ENCODE measurements at places on chromosomes 5 and 9.

DNA sequence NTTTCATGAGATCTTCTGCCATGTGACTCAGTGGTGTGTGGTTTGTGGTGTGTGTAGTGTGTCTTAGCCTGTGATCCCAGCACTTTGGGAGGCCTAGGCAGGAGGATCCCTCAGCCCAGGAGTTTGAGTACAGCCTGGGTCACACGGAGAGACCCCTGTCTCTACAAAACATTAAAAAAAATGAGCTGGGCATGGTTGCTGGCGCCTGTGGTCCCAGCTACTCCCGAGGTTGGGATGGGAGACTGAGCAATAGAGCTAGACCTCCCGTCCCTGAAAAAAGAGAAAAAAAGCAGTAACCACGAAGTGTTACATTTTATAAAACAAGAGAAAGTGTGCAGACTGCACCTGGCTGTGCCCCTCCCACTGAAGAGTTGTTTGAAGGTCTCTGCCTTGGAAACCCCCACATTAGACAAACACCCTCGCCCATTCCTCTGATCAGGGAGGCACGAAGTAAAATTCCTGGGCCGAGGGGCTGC lies 21.2 kb upstream of the RNU6ATAC start:
- DNase-seq = no peak

DNA sequence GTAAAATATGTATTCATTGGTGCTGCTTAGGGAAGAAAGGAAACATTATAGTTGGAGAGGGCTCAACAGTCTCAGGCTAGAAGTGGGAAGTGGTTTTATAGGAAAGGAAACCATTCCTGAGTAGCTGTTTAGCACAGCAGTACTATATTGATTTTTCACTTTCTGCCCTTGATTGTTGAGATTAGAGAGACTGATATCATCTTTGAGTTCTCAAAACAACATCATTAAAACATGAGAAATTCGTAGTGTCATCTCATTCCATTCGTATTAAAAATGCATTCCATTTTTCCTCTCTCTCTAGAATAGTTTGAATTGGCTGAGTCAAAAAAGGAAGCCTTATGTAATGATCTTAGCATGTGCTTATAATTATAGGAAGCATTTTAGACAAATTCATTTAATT lies 14.1 kb downstream of the POLR3G start:
- no peak for DNase-seq

- no peak for DNase-seq
Measured at GRCh38 chr5:11311731-11312130, 550.7 kb upstream of the DAP start.

DNA sequence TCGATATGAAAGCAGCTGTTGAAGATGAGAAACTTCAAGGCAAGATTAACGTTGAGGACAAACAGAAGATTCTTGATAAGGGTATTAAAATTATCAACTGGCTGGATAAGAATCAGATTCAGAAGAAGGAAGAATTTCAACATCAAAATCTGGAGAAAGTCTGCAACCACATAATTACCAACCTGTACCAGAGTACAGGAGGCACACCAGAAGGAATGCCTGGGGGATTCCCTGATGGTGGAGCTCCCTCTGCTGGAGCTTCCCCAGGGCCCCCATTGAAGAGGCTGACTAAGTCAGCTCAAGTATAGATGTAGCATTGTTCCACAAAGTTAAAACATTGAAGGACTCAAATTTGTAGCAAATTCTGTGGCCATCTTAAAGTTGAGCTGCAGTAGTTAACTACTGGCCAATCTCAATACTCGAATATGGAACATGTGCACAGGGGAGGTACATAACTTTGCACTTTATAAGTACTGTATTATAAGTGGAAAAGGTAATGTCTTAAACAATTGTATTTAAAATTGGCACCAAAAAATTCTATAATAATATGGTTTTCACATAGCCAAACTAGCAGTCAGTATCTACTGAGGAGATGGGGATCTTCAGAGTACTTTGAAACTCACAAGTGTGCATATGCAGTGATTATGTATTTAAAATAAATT lies 237.5 kb downstream of the CHSY3 start:
- peak; percentile 19 for DNase-seq

GRCh38 chr9:120152295-120152694 lies 427.7 kb downstream of the CDK5RAP2 start:
- no peak for DNase-seq

DNA sequence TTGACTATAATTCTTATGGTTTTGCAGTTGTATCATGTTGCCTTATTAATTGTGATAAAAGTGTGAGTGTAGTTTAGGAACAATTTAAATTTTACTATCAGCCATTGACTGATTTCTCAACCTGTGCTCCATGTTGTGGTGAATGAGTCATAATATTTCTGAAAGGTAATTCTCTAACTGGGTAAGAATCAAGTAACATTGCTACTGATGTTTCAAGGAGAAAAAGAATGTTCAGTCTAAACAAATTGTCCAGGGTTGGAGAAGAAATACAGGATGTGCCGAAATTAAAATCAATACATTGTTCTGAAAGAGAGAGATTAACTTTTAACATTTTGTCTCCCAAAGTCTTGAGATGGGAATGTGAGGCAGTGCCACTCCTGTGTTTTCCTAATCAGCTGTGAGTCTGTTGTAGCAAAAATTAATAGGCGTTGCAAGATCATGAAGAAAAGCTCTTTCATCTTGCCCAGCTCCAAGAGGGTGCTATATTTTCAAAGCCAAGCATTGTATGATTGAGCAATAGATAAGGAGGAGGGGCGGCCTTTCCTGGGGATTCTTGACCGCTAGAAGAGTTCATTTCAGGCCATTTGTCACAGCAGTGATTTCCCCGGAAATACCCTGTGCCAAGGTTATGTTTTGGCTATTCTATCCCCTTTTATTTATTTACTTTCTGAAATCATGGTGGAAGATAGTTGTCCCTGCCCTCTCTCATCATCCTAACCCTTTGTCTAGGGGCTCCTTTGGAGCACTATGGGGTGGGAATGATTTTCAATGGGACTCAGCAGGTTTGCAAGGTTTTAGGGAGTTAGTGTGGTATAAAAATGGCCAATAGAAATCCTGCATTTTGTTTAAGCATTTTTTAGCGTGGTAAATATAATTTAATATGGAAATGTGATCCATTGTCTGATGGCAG lies 151.6 kb downstream of the FOCAD start:
- DNase-seq = peak; percentile 45

- no peak for DNase-seq
Measured at GRCh38 chr5:113488645-113489184, 462 bp upstream of the MCC start.

GRCh38 chr5:166270712-166271111 lies 2020.7 kb upstream of the WWC1 start:
- no peak for DNase-seq

- DNase-seq = no peak
Measured at GRCh38 chr9:37892063-37892462, 11.9 kb downstream of the SLC25A51 start.

DNA sequence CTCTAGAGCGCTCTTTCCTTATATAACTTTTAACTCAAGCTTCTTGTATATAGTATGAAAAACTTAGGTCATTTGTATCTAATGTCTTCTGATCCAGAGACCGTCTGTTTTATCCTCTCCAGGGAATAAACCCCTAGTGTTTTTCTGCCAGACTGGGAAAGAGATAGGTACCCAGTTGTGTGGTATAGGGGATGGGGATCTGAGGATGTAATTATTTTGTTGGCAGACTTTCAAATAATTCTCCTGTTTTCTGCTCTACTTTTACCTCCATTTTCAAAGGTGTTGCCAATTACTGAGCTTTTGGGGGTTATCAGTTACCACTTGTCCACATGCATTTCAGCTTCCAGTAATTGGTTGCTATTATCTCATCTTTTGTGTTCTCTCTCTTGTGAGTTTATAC lies 17.9 kb downstream of the CCDC171 start:
- DNase-seq = no peak

DNA sequence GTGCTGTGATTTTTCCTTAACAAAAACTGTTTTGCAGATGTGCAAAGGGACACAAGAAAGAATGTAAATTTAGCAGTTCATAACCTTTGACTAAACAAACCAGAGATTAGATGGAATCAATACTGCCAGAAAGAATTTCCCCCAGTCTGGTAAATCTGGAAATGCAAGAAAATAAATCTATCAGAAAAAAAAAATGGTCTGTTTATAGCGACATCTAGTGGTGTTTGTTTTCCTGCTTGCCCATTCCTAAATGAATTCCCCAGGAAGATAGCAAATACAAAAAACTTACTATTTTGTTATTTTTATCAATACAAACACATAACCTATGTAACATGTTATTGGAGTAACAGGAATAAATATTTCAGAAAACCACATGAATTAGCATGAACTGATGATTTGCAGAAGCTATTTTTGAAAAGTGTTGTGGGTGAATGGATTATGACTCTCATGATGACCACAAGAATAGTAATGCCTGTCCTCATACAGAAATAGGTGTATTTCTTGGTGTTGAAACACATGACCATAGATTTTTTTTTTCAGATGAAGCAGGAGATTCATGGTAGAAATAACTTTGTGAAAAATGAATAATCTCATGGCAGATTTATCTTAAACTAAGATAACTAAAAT lies 1703.8 kb downstream of the MAT2B start:
- peak; percentile 6 for DNase-seq

DNA sequence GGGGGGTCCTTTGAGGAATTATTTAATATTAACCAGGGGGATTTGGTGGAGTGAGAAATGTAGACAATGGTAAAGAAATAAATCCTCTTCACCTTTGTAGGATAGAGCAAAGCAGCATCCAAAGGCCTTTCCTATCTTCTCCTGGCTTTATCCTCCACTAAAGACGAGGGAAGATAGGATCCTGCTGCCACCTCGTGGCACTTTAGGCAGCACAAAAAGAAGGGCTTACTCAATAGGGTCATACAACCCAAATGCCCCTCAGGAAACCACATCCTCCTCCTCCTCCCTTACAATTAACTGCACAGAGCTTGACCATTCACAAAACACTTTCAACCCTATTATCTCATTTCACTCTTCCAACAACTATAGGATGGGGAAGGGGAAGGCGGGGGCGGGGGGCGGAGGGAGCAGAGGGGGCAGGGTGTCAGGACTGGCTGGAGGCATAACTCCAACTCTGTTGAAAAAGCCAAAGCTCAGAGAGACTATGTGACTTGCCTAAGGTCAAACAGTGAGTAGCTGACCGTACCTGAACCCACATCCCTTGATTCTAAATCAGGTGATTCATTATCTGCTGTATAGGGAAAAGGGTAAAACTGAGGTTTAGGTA lies 45.4 kb upstream of the MYOT start:
- peak; percentile 46 for DNase-seq

- no peak for DNase-seq
Measured at GRCh38 chr5:116573702-116574366, 789 bp downstream of the SEMA6A start.

DNA sequence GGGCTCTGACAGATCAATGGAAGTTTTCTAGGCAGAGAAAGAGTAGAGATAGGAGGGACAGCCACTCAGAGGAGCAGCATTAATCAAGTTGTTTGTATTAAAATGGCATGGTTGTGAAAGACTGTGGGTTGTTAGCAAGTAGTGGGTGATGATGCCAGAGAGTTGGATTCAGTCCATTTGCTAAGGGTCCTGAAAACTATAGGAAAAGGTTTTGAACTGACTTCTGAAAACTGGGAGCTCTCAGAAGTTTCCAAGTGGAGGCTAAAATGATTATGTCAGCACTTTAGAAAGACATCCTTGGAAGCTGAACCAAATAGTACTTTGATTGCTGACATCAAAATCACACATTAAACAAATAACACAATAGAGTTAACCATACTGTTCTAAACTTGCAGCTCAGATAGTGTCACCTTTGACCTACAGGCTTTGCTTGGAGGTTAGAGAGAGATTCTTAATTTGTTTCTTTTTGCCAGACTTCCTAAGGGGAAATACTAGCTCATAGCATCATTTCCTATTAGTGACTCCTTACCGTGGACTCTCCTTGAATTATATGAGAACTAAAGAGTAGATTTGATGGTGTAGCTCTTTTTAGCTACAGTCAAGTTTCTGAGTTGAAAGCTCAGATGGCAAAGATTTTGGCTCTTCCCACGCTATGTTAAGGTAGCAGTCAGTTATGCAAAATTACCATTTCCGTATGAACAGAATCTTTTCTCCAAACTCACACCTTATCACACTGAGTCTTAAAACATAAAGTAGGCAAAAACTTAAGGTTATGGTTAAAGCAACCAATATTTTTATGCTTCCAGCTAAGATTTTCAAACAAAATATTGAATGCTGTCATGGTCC lies 277.1 kb downstream of the NR3C1 start:
- no peak for DNase-seq

- DNase-seq = no peak
Measured at GRCh38 chr5:178931846-178932760, 8.9 kb upstream of the ZNF454 start.

GRCh38 chr5:156906807-156907206 lies 56.2 kb downstream of the TIMD4 start:
- no peak for DNase-seq

DNA sequence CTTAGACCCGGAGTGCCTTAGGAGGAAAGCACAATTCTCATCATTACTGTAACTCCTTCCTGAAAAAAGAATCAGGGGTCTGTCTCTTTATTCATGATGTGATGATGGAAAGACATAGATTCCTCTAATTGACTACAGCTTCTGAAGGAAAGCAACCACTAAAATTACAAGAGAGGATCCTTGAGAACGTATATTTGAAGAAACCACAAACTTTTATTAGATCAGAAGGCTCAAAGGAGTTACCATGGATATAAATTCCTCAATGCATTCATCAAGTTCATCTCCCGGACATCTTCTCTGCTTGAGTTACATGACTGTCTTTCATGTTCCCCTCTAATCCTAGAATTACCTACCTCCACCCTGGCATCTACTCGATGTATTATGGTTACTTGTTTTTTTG lies 104.1 kb upstream of the PAPPA start:
- no peak for DNase-seq

GRCh38 chr9:88737876-88738275 lies 202.9 kb downstream of the NXNL2 start:
- DNase-seq = no peak

- DNase-seq = no peak
Measured at GRCh38 chr5:108467563-108467962, 85.7 kb upstream of the FBXL17 start.

GRCh38 chr5:80810425-80810824 lies 149.7 kb upstream of the RASGRF2 start:
- no peak for DNase-seq

DNA sequence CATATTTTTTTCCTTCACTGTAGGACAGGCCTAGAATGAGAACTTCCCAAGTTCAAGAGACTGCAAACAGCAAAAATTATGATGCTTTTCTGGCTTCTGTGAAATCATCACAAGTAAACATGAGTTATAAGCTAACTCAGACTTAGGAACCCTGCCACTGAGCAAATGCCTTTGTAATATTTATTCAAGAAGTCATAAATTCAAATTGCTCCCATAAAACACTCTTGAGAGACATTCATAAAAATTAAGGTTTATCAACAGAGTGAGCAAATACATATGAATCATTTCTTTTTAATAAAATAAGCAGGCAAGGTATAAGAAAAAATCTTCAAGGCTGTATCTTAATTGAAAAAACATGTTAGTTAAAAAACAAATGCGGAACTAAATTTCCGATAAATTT lies 124.2 kb downstream of the GNA14 start:
- DNase-seq = no peak

DNA sequence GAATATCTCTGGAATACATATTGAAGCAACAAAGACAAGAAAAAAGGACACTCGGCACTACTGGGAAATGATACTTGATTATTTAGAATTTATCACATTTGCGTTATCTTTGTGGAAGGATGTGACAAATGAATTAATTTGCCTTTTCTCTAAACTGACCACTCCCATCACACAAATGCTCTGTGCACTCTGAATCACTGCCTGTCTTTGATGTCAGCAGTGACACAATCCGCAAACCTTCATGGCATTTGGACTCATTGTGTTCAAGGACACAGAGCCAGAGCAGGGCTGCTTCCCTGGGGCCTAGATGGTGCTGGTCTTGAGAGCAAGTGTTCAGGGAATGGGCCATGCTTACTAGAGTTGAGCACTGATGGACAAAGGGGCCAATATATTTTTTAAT lies 4.9 kb upstream of the KIF4B start:
- no peak for DNase-seq

Measured in H4 (cell line).